ENCODE measurements at places on chromosomes 2 and 18.

DNA sequence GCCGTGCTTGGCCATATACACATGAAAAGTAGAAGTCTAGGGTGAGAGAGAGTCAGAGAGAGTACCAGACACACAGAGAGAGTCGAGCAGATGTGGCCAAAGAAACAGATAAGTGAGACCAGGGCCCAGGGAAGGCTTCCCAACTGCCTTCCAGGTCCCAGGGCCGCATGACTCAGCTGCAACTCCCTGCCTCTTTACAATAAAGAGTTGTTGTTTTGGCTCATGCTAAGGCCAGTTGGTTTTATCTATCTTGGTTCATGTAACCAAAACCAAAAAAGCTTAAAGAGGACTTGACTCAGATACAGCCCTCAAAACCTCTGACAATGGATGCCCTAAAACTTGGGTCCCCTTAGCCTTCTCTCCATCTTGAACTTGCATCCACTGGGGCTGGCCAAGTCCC, 36.9 kb downstream of the REEP1 start:
- no peak for DNase-seq

DNA sequence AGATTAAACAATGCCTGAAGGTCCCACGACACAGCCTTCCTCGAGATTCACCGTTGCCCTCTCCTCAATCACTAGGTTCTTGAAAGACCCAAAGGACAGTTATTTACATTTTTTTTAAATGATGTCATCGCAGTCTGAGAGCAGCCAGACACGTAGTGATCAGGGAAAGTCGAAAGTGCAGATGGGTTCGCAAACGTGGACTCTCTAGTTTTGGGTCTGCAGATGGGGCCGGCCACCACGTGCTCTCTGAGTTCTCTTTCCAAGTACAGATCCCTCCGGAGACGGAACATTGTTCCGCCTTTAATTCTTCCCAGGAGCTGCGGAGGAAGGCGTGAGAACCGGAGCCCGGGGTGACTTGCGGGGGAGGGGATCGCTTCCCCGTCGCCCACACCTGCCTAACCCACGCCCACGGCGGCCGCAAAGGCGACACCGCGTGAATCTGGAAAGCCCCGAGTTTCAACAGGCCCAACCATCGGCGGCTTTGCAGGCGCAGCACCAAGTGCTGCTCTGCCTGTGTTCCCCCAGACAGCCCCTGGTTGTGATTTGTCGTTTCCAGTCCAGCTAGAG, 54.3 kb downstream of the PKDCC start:
- no peak for DNase-seq

DNA sequence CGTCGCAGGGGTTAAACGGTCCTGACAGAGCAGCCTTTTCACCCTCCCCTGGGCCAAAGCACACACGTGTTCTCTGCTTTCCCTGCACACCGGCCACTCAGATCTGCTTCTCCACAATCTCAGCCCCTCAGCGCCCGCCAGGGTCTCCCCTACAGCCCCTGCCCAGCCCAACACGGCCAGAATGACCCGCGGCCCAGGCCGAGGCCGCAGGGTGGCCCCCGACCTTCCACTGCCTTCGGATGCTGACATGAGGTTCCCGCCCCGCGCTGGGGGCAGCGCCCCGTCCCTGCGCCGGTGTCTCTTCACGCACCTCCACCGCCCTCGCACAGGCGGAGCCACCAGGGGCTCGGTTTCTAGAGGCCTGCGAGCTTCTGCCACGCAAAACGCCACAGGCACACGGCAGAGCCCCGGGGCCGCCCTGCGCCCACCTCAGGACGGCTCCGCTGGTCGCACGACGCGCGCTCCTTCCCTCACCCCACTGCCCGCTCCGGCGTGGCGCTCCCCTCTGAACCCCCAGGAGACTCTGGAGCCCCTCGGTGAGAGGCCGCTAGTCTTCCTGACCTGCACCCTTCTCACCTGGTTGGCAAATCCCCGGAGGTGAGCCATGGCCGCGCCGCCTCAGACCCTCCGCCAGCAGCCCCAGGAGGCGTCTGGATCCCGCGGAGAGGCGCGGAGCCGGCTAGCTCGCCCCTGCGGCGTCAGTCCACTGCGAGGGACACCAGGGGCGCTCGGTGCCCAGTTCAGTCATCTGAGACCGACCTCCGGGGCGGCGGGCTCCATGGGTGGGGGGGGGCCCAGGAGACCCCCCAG, 749 bp downstream of the STK25 start:
- no peak for DNase-seq

DNA sequence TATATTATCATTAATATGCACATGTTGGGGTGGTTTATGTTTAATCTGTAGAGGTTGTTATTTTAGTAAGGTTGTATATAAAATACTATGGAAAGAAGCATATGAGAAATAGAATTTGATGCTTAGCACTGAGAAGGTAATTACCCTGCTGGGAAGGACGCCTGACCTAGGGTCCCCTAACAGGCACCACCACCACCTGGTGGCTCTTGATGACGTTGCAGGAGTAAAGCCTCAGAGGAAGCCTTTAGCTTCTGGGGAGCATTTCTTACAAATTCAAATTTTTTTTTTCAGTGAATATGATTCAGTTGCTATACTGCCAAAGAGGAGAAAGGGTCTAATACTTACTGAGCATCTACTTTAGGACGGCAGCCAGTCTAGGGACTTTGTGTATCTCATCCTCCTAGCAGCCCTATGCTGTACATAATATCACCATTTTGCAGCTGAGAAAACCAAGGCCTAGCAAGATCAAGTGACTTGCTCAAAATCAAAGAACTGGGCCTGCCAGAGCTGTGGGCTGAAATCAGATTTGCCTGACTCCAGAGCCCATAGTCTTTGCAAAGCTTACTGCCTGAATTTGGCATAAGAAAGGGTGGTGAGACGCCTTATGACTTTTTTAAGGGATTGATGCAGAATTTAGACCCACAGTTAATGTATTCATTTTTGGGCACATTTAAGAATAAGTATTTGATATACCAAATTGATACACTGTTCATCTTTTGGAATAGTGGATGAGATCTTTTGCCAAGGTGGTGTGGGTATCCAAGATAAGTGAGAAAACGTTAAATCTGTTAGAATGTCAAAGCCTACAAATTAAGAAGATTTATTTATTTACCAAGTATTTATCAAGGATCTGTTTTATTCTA, 78.8 kb upstream of the GAREM1 start:
- DNase-seq: peak; percentile 30

DNA sequence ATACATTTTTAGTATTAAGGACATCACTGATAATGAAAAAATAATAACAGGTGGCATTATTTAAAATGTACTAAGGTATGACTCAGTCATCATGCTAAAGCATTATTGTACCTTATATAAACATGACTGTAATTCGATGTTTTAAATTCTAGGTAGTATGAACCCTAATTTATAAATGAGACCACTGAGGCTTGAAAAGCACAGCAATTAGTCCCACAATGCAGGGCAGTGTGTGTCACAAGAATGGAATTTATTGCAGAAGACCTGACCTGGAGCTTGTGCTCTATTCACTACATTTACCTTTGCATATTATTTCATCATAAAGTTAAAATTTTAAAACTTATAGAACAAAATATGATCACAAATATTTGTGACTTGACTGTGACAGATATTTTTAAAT, 358.5 kb upstream of the DSEL start:
- no peak for DNase-seq

GRCh38 chr18:39741755-39742466, 2176.3 kb upstream of the CELF4 start:
- DNase-seq: peak; percentile 67

DNA sequence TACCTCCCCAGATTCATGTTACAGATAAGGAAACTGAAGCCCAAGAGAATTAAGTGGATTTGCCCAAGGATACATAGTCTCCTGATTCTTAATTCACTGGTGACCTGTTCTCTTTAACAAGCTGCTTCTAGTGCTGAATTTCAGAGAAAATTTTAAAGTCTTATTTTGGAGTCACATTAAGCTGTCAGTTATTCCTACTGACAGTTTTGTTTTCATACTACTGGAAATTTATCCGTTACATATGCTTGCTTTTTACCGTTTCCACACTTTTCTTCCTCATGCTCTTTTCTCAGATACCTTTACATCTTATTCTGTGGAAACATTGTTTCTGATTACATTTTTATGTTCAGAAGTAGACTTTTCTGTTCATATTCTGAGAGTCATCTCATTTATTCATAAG, 1.3 kb downstream of the MOB4 start:
- no peak for DNase-seq

DNA sequence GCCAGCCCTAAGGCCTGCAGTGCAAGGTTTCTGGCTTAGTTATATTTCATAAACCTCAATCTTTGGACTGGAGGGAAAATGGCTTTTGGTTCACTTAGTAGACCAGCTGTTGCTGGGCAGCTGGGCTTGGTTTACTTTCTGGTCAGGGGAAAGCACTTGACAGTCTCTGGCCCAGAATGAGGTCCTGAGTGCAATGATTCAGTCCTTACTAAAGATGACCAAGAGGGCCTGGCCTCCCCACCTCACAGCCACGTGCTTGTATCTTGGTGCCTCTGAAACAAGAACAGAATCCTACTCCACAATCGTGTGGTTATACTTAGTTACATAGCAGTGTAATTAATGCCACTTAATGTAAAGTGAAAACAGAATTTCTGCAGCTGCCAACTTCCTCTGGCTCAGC, 325.5 kb upstream of the MEIS1 start:
- DNase-seq: no peak
